ENCODE measurements at places on chromosomes 3 and 15. TPM values are rescaled to one million over a fixed set of nuclear protein-coding genes. Genes with fewer than 3 reads are reported as not detected.

DNA sequence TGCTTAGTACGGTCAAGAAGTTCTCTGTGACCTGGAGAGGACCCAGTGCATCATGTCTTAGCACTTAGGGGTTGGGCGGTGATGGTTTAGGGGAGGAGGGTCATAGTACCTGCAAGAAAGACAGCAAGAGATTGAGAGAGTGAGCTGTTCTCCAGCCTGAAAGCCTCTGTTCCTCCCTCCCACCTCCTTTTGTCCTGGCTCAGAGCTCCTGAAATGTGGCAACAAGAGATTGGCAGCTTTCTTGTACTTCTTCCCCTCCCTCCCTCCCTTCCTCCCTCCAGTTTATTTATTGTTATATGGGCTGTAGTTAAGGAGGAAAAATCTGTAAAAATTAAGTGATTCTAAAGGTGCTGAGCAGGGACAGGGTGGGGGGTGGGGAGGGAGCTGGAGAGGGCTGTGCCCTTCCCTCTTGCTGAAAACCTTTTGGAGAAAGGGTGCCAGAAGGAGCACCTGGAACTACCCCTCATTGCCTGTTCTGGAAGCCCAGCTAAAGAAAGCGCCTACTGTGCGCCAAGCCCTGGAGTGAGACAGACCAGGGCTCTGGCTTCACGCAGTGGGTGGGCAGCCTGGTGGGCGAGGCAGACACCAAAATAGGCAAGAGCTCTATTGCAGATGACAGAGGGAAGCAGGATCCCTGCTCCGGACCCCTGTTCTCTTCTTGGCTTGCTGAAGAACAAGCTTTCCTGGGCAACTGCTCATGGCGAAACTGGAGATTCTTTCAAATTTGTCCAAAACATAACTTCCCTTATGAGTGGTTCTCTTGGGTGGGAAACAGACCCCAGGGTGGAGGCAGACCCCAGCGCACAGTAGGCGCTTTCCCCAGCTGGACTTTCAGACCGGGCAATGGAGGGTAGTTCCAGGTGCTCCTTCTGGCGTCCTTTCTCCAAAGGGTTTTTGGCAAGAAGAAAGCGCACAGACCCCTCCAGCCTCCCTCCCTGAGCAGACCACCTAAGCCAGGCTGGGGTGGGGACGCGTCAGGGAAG, 35.6 kb downstream of the LINGO1 start:
- DNase-seq = peak; percentile 15

GRCh38 chr3:119240101-119240590, 532 bp downstream of the B4GALT4 start:
- no peak for DNase-seq

- DNase-seq = no peak
These were observed 15.3 kb upstream of the TGM5 start for GRCh38 chr15:43281926-43282602.

DNA sequence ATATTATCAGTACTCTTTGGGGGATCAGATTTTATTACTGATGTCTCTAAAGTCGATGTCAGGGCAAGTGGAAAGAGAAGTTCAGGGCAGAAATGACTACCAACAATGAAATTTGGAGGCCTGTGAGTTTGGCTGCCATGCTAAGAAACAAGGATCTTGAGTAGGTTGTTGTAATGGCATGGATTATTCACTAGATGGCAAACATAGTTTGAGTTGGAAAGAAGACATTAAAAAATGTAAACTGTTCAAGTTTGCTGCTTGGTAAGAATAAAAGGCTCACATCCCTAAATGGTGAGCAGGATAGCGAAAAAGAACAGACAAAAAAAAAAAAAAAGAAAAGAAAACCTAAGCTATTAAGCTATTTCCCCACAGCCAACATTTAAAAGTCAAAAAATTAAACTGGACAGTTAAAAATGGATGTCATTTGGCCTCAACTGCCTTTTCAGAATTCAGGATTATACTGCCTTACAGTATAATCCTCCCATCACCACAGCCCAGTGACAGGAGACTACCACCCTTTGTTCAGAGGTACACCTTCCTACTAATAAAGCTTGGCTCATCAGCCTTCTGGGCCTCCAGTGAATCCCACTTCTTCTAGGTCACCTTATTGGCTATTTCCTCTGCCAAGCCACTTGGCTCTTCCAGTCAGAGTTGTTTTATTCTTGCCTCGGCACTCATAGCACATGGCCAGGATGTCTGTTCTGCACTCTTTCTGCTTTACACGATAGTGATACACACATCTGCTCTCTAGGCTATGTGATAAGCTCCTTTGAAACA, 163.7 kb downstream of the PLD1 start:
- DNase-seq = no peak

DNA sequence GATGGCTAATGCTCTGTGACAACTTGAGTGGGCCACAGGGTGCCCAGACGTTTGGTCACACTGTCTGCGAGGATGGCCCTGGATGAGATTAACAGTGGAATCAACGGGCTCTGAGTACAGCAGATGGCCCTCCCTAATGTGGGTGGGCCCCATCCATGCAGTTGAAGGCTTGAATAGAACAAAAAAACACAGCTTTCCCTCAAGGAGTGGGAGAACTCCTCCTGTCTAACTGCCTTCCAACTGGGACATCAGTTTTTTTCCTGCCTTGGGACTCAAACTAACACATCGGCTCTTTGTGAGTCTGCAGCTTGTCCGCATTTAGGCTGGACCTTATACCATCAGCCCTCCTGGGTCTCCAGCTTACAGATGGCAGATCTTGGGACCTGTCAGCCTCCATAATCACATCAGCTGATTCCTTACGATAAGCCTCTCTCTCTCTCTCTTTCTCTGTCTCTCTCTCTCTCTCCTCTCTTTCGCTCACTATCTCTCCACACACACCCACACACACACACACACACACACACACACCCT, 20.8 kb downstream of the FAM174B start:
- DNase-seq = no peak

DNA sequence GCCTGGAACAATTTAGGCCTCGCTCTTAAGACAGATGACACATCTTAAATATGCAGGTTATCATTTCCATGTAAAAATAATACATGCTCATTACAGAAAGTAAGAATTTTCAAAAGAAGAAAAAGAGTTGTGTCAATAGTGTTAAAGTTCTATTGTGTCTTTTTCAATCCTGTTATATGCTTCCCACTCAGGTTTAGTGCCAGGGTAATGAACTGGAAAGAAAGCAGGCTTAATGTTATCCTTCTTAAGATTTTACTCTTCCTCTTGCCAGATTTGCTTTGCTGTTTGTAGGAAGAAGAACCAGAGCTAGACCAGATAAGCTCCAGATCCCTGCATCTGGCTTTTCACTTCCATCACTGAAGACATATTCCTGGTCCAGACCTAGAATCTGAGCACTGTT, 128.6 kb downstream of the TPRG1 start:
- DNase-seq = no peak

CHRFAM7A gene
- total RNA-seq = 2.0 TPM

GRCh38 chr3:30602946-30603345, 3.5 kb upstream of the TGFBR2 start:
- no peak for DNase-seq

- no peak for DNase-seq
These were observed 7.1 kb downstream of the COL8A1 start for GRCh38 chr3:99645277-99646106.

- DNase-seq = no peak
These were observed 18.5 kb downstream of the ZNF710 start for GRCh38 chr15:90019611-90020010.

DNA sequence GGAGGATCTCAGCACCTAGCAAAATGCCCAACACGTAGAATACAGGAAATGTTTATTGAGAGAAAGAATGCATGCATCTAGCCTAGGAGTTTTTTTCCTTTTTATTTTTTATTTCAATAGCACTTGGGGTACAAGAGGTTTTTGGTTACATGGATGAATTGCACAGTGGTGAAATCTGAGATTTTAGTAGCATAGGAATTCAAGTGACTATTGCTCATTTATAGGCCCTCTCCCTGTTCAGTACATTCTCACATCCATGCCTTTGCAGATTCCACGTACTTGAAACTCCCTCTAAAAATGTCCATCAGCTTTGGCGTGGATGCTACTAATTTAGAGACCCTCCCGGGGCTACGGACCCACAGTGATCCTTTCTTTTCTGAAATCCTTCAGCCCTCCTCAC, 61.7 kb upstream of the PIAS1 start:
- DNase-seq = no peak

Data from Right ventricle myocardium inferior (tissue), 1 donor.